IPS-NIHi11 (cell line): ENCODE measurements at places on chromosomes 5 and 9.

- DNase-seq = peak; percentile 52
Observed at GRCh38 chr9:130138791-130139190, 33.4 kb upstream of the NCS1 start.

DNA sequence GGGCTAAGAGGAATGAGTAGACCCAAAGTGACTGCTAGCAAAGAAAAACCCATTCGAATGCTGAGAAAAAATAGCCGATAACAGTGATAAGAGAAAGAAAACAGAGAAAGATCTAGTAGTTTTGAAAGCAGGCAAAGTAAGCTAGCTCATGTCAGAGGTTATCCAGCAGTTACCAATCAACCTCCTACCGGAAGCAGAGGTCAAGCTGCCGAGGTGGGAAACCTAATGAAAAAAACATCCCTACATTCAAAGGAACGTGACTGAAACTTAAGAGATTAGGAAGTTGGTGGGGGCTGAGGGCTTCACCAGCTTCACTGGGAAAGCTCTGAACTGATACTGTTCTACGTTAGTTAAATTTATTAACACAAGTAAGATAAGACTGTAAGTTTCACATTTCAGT, 32.6 kb downstream of the SSBP2 start:
- no peak for DNase-seq

- no peak for DNase-seq
Observed at GRCh38 chr9:137697832-137698231, 79.0 kb downstream of the EHMT1 start.

GRCh38 chr5:171914726-171915338, 91.6 kb downstream of the FBXW11 start:
- no peak for DNase-seq

DNA sequence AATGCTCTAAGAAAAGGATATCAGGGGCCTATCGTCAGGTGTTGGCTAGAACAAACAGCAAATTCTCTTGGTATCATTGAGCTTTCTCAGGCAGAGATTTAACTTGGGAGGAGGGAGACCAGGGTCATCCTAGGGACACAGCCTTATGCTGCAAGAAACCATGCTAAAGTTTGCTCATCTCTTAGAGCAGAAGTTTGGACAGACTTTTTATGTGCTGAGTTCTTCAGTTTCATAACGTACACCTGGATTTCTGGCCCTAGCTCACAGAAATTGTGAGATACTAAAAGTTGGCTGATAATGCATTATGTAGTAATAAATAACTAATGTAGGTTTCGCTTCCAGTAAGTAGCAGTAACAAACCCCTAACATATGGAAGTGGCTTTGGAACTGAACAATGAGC, 1359.8 kb upstream of the CDH9 start:
- no peak for DNase-seq

DNA sequence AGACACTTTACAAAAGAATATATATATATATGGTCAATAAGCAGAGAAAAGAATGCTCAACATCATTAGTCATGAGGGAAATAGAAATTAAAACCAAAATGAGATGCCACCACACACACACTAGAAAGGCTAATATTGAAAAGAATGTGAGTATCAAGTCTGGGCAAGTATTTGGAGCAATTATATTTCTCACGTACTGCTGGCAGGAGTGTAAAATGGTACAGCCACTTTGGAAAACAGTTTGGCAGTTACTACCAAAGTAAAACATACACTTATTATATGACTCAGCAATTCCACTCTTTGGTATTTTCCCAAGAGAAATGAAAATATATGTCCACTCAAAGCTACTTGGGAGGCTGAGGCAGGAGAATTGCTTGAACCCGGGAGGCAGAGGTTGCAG, 29.8 kb downstream of the NEUROG1 start:
- no peak for DNase-seq
